SK-N-SH treated with all-trans-retinoic acid at 6 μM for 48 hours (cell line): ENCODE measurements at places on chromosomes 4 and X.

DNA sequence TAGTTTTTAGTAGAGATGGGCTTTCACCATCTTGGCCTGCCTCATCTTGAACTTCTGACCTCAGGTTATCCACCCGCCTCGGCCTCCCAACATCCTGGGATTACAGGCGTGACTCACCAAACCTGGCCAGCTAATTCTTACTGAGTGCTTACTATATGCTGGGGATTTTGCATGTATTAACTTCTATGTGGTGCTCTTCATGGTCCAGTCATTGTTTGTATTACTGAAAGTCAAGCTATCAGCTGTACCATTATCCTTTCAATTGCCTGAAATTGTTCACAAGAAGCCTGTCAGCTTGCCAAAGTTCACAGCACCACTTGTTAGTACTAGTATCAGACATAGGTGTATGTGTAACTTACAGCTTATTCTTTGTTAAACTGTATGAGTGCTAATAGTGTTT, 1272.1 kb downstream of the ARAP2 start:
- ATAC-seq = no peak

DNA sequence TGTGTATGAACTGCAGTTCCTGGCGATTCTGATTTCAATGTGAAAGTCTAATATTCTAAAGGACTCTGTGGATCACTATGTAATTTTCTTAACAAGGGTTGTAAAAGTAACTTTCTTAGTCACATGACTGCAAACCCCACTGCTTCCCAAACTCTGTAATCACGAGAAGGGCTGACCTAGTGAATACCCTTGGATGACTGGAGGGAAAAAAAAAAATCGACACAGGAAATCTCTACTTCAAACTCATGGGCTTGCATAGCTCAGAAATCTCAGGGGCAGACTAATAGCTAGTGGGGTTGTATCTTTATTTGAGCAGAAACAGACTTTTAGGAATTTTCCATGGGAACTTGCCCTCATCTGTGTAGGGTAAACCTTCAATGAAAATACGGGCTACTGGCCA, 4.8 kb upstream of the MXRA5 start:
- ATAC-seq = no peak

DNA sequence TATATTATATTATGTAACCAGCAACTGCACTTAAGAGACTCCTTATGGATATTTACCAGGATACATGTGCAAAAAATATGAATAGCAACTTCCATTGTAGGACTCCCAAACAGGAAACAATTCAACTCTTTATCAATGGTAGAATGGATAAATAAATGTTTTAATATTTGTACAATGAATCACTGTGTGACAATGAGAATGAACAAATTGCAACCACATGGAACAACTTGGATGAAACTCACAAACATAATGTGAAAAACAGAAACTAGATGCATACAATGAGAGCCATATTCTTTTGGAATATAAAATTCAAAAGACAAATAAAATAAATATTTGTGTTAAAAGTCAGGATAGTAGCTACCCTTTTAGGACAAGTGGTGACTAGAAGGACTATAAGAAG, 1015.7 kb downstream of the TECRL start:
- no peak for ATAC-seq

DNA sequence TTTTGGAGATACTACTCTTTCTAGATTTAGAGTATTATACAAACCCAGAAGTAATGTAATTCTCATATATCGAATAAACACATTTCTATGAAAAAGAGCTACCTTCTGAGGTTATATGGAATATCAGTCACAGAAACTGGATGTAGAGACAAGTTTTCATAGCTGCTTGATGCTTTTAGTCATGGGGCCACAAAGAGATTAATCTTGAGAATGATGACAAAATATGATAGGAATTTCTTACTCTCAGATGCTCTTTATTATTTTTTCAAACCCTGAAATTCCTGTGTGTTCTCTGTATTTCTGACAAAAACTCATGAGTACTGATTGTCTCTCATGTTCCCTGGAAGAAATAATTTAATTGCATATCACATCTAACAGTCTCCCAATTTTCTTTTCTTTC, 662.5 kb downstream of the RAPGEF2 start:
- ATAC-seq = no peak

- ATAC-seq = no peak
These were observed 24.7 kb downstream of the TLR10 start for GRCh38 chr4:38757945-38758600.

DNA sequence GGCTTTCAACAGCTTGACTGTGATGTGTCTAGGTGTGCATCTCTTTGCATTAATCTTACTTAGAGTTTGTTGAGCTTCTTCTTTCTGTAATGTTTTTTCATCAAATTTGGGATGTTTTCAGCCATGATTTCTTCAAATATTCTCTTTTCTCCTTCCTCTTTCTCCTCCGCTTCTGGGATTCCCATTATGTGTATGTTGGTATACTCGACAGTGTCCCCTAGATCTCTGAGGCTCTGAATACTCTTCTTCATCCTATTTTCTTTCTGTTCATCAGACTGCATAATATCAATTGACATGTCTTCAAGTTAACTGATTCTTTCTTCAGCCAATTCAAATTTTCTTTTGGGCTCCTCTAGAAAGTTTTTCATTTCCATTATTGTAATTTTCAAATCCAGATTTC, 25.9 kb downstream of the STPG2 start:
- no peak for ATAC-seq
